NCI-H1105 (cell line): ENCODE measurements at places on chromosomes 2 and 18.
A peak's percentile ranks its signal among the peaks of the same experiment; 100 is the strongest.

GRCh38 chr2:54394392-54394791 lies 61.7 kb upstream of the SPTBN1 start:
- no peak for DNase-seq

GRCh38 chr2:69565431-69565839 lies 78.1 kb downstream of the AAK1 start:
- peak; percentile 28 for DNase-seq

GRCh38 chr2:64780041-64780440 lies 126.3 kb upstream of the SERTAD2 start:
- no peak for DNase-seq

GRCh38 chr2:62724886-62725711 lies 19.6 kb downstream of the EHBP1 start:
- DNase-seq, result no peak

GRCh38 chr2:202038471-202039277 lies 5.0 kb downstream of the FZD7 start:
- DNase-seq, result no peak

GRCh38 chr2:2020897-2021296 lies 276.6 kb upstream of the PXDN start:
- no peak for DNase-seq

DNA sequence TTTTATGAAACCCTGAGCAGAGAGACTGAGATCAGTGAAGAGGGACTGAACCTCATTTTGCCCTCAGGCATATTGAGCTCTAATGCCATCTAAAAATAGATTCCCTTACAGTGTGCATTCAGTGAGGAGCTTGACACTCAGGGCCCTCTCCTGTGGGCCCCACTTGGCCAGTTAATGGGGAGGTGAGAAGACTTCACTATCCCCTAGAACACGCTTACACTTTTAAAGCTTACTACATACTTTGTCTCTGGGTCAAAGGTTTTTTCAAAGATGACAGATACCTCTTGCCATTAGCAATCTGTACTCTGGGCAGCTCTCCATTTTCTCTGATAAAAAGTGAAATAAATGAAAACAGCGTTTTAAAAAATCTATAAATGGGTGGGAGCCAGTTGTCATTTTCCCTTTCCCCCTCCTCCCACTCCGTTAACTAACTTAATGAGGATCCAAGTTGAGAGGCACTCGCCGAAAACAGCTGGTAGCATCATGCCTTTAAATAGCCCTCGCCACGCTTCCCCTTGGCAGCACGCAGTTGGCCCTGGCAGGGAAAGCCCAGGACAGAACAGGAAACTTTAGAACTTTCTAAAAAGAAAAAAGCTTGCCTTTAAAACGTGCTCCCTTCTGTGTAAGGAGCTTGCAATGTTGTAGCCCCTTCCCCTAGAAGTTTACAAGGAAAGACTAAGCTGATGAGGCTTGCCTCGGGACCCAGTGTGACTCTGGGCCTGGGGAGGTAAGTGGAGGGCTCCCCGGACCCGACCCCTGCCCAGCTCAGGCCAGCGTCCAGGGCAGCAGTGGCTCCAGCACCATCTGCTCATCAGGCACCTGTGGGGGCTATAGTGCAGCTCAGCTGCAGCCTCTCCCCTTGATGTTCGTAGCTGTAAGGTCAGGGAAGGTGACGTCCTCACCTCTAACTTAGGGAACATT lies 58.8 kb upstream of the FOSL2 start:
- no peak for DNase-seq
